ENCODE measurements at places on chromosomes 5 and 9. TPM values are rescaled to one million over a fixed set of nuclear protein-coding genes. Genes with fewer than 3 reads are reported as not detected.

Gene ENHO
- total RNA-seq, result 12.2 TPM

Gene CEP120
- total RNA-seq, result 17.9 TPM

Gene NUTM2F
- total RNA-seq, result not detected

Gene ZNF462
- total RNA-seq, result 163 TPM

Gene SETD9
- total RNA-seq, result 11.9 TPM

Gene PHF24
- 0.35 TPM for total RNA-seq

Gene STK32A
- 2.5 TPM for total RNA-seq

Gene DEPDC1B
- total RNA-seq, result 67.4 TPM

Data from H1 (cell line).